CD14-positive monocyte (primary cell): ENCODE measurements at places on chromosomes 11 and 22.

DNA sequence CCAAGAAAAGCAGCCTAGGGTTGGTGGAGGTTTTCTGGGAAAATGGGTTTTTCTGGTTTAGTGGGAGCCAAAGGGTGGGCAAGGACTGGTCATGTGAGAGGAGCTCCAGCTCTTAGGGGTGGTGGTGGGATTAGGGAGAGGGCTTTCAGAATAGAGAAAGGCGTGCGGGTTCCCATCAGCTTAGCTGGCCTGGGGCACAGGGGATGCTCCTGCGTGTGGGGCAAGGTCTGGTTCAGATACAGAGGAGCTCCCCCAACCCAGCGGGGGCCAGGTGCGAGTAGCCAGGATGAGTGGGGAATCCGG is 644 bp downstream of the TMEM134 start:
- no peak for DNase-seq

DNA sequence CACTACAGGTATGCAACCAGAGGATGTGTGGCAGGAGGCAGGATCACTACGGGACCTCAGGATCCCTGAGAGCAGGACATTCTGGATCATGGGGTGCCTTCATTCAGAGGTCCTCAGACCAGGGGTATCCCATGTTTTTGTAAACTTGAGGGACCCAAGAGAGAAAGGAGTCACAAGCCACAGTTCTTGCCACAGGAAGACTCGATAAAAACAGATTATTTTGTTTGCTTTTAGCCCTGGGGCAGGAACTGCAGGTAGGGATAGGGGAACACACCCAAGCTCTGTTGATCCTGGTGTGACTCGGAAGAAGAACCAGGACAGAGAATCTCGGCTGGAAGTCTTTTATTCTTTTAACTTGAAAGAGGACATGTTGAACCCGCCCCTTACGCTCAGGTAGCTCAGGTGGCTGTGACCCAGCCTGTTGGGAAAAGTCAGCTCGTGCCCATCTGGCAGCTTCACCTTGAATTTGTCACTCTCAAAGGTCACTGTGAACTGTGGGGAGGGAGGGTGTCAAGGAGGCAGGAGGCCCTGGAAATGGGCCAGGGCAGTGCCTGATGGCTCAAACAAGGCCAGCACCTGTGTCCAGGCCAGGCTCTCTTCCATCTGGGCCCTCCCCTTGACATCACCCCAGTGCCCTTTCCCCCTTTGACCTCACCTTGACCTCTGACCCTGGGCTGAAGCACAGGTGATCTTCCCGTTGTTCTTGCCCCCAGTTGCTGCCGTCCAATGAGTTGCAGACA is 9.8 kb downstream of the LGALS2 start:
- no peak for DNase-seq

DNA sequence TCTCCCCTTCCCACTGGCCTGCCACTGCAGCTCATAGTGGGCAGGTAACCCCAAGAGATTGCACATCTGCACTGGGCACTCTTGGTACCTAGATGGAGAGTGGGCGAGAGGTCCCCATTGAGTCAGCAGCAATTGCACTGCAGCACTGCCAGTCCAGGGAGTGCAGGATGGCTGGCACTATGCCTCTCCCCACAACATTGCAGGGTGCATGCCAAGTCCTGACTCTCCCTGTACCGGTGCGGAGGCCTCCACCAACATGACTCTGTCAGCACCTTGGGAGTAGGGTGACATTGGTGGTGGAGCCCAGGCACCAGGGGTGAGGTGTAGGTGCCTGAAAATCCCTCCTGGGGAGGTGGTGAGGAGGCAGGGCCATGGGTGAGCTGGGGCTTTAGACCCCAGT is 82.2 kb downstream of the TRAF6 start:
- no peak for DNase-seq

- no peak for DNase-seq
Measured at GRCh38 chr11:42595876-42596275, 715.9 kb upstream of the API5 start.

- no peak for DNase-seq
Measured at GRCh38 chr22:23269441-23270211, 89.3 kb downstream of the BCR start.
